ENCODE measurements at places on chromosomes 3 and 15.

DNA sequence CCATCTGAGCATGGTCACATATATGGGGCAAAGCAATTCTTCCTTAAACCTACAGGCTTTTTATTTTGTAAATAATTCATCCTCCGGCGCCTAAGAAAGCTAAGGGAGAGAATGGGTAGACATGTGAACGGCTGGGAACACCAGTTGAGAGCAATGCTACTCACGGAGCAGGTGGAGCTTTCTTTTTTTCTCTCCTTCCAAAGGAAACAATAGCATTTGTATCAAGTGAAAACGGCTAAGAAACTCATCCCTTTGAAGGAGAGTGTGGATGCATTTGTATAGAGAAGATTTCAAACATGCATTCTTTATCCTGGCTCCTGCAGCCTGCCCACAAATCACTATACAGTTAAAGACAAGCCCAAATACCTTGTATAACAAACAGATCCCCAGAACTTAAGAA is 637.8 kb downstream of the MAGI1 start:
- no peak for DNase-seq

GRCh38 chr3:10508619-10509260 is 3.4 kb upstream of the ATP2B2 start:
- DNase-seq: no peak

- no peak for DNase-seq
Observed at GRCh38 chr3:13612829-13613228, 63.9 kb downstream of the FBLN2 start.

DNA sequence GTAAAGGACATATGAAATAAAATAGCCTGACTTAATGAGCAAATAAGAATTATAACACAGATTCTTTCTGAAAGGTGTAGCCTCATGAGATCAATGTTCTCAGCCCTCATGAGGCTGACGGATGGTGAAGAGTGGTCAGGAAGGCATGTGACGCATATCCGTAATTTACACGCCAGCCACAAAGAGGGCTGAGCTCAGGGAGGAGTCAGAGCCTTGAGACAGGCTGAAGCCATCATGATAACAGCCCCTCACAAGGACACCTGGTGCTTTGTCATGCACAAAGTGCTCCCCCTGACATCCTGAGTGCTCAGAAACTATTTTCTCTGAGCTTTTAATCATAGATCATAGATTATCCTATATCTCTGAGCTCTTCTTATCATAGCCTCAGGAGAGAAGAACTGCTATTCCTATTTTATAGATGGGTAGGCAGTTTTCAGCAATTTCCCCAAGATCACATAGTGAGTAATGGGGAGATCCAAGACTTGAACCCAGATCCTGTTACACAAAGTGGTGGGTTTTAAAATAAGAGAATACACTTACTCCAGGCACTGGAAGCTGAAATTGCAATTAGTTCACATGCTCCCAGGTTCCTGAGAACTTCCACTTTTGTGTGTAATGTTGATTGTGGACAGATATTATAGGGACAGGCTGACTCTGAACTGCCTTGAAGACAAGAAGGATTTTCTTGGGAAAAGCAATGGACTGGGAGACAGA is 267.1 kb downstream of the RPLP1 start:
- peak; percentile 28 for DNase-seq

GRCh38 chr3:157631478-157631877 is 128.3 kb upstream of the VEPH1 start:
- DNase-seq: no peak

DNA sequence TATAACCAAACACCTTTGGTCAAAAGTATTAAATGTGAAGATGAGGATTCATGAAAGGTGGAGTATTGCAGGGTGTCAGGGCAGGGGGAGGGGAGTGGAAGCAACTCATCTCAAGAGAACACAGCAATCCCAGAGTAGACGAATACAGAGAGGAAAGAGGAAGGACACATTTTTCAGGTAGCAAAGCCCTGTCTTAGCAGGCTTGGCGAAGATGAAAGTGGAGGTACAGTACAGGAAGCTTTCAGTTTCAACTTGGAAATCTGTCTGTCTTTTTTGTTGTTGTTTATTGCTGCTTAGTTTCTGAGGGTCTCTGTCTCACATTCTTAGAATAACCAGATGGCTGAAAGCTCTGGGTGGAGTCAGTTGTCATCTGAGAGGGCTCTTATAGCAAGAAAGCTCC is 80.8 kb upstream of the GPR149 start:
- DNase-seq: peak; percentile 21

DNA sequence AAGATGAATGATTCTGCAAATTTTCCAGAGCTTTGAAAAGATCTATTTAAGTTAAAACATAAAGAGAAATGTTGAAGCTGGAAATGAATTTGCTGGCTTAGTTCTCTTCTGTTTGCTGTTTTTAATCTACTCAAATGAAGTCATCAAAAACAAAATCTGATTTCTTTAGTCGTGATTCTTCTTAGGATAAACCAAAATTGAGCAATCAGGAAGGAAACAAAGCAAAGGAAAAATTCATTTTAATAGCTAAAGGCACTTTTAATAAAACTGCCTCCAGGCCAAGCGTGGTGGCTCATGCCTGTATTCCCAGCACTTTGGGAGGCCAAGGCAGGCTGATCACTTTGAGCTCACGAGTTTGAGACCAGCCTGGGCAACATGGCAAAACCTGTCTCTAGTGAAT is 91.2 kb downstream of the DUT start:
- no peak for DNase-seq

GRCh38 chr15:41810651-41811431 is 17.1 kb upstream of the JMJD7 start:
- no peak for DNase-seq

DNA sequence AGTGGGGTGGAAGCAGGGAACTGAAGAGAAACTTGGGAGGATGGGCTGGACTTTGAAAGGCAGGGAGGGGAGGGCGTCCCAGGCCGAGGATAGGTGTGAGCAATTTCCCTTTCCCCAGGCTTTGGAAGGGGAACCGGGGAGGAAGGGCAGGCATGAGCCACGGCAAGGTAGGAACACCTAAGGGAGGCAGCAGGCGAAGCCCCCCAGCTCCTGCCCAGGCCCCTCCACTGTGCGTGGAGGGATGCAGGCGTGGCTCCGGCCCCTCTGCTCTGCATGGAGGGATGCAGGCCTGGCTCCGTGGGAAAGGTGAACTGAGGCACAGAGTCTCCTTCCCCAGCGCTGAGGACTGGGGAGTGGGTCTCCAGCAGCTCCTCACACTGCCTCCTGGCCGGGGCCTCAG is 236.4 kb downstream of the XXYLT1 start:
- DNase-seq: no peak

DNA sequence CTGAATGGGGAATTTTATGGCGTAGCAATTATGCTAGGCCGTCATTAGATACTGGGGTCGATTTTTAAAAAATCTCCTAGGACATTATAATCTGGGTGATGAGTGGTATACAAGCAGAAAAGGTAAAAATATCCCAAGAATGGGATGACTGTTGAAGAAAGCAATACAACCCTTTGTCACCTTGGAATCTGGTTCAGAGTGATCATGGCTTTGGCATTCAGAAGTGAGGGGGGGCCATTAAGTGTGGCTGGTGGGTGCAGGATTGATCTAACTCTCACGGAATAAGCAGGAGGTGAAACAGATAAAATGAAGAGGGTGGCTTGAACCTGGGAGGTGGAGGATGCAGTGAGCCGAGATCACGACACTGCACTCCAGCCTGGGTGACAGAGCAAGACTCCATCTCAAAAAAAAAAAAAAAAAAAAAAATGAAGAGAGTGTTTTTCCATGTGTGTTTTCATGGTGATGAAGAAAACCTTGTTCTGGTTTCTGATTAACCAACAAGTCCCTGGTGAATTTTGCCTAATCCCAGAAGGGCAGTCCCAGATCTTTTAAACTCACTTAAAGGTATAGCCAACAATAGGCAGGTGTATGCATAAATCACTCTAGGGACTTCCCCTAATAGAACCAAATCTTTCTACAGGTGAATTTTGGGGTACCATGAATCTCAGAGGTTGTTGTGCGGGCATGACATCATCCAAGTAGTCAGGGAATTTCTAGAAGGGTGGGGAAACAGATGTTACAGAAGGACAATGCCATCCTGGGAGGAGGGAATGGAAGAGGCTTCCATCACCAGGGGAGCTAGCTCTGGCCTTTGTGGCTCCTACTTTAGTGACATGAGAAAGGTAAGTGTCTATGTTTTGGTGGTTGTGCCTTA is 3.1 kb upstream of the RAD54L2 start:
- DNase-seq: peak; percentile 18

DNA sequence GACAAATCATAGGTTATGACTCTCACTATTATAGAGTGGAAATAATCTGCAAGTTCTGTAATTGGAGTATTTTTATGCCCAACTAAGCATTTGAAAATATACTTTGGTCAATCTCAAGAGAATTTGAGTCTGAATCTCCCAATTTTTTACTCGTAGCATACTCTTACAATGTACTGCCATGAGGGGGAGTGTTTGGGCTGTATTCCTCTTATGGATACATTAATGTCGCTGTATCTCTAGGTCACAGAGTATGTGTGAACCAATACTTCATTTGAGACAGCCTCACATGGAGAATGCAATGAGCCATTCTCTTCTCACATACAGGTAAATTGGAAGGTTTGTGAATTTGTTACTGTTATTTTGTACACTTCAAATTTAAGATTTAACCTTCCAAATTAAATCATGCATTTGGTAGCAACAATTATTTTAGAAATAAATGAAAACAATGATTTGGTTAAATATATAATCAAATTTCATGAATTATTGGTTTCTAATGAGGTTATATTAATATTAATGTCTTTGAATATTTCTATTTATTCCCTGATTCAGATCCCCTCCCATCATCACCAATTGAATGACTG is 5.5 kb upstream of the CD200 start:
- DNase-seq: peak; percentile 88

- DNase-seq: peak; percentile 30
Observed at GRCh38 chr3:56855856-56856512, 54.2 kb upstream of the ARHGEF3 start.

GRCh38 chr3:185744997-185745843 is 79.6 kb downstream of the IGF2BP2 start:
- DNase-seq: peak; percentile 70

DNA sequence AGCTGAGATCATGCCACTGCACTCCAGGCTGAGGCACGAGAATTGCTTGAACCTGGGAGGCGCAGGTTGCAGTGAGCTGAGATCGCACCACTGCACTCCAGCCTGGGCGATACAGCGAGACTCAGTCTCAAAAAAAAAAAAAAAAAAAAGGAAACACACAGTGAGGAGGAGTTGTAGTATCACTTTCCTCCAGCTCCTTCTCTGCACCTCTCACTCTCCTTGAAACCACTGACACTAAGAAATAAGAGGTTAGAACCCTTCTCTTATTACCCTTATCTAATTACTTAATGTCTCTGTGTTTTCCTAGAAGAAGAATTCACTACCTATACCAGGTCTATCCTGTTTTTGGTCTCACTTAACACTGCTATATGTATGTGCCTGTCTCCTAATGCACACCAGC is 31.7 kb downstream of the RAB27A start:
- DNase-seq: no peak

GRCh38 chr15:73983211-73983727 is 8.8 kb downstream of the STOML1 start:
- DNase-seq: no peak

GRCh38 chr3:44042772-44043171 is 198.9 kb upstream of the TOPAZ1 start:
- peak; percentile 74 for DNase-seq

GRCh38 chr3:148601766-148602685 is 95.7 kb upstream of the AGTR1 start:
- no peak for DNase-seq

- no peak for DNase-seq
Observed at GRCh38 chr3:58526515-58526957, 10.5 kb downstream of the ACOX2 start.

GRCh38 chr3:196694941-196695848 is 16.9 kb downstream of the CEP19 start:
- no peak for DNase-seq

- no peak for DNase-seq
Observed at GRCh38 chr3:148815316-148816110, 12.1 kb upstream of the CPB1 start.

DNA sequence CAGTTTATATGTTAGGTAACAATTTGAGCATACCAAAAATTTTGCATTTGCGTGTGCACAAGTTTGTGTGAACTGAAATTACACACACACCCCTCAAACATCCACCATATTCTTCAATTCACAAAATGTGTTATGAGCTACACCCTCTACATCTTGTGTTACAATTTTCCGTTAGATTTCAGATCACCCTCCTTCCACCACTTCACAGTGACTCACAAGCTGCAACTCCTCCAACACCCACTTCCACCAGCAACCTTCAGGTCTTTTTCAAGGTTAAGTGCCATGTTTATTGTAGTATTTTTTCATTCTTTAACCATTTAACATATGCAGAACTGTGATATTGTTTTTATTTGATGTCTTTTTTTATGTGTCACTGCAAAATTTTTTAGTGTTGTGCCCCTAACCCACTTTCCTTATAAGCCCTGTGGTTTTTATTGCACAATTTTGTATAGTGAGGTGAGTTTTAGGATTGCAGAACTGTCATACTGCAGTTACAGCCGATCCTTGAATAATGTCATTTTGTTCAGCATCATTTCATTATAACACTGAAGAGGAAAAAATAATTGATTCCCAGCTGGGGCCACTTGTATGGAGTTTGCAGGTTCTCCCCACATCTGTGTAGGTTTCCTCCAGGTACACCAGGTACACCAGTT is 148.9 kb downstream of the PLCL2 start:
- DNase-seq: no peak

DNA sequence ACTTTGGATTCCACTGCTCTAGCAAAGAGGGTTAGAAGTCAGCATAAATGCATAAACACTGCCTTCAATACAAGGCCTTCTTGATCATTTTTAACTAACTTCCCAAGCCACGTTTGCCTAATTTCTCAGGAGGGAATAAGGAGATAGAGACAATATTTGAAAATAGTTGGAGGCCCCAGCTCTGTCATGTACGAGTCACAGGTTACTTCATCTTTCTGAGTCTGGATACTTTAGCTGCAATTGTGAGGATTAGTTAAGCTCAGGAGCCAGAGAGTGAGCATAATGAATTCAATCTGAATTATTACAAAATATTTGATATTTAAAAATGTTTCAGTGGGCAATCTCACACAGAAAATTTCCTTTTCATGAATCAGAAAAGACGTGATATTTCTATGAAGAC is 298.9 kb downstream of the SHOX2 start:
- no peak for DNase-seq

GRCh38 chr15:64060716-64061115 is 14.4 kb upstream of the DAPK2 start:
- DNase-seq: no peak
